Suppressor macrophage (primary cell): ENCODE measurements at places on chromosomes 7 and 10.

- DNase-seq = no peak
Observed at GRCh38 chr7:144454256-144455039, 51.0 kb upstream of the NOBOX start.

DNA sequence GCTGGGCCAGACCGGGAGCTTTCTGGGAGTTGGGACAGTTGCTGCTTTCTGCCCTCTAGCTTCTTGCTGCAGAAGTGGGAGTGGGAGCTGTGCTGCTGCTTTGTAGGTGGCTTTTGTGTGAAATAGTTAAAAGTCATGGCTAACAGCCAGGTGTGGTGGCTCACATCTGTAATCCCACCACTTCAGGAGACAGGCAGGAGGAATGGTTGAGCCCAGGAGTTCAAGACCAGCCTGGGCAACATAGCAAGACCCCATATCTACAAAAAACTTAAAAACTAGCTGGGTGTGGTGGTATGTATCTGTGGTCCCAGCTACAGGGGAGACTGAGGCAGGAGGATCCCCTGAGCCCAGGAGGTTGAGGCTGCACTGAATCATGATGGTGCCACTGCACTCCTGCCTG is 13.7 kb downstream of the TACR2 start:
- no peak for DNase-seq

DNA sequence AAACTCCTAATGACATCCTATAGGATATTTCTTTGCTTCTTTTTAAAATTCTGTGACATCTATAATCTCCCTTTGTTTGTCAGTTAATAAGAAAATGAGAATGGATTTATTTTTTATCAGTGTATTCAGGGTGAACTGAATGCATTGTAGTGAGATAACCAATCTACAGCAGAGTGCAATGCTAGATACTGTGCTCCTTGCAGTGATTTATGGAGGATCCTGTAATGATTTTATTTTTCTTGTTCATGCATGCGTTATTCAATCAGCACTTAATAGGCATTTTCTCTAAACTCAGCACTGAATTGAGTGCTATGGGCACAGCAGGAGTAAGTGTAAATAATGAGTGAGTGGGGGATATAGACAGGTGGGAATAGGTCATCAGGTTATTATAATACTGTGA is 253.9 kb downstream of the CDK14 start:
- no peak for DNase-seq

GRCh38 chr7:51316262-51316665 is 345 bp downstream of the COBL start:
- DNase-seq = no peak

- no peak for DNase-seq
Observed at GRCh38 chr7:156196649-156197048, 384.4 kb upstream of the SHH start.

GRCh38 chr10:125035588-125036295 is 93.8 kb downstream of the ZRANB1 start:
- DNase-seq = no peak

- no peak for DNase-seq
Observed at GRCh38 chr10:50566150-50566549, 57.6 kb downstream of the SGMS1 start.

GRCh38 chr7:605661-606450 is 86.2 kb upstream of the PDGFA start:
- no peak for DNase-seq

GRCh38 chr10:101485207-101485606 is 102.8 kb downstream of the POLL start:
- no peak for DNase-seq

DNA sequence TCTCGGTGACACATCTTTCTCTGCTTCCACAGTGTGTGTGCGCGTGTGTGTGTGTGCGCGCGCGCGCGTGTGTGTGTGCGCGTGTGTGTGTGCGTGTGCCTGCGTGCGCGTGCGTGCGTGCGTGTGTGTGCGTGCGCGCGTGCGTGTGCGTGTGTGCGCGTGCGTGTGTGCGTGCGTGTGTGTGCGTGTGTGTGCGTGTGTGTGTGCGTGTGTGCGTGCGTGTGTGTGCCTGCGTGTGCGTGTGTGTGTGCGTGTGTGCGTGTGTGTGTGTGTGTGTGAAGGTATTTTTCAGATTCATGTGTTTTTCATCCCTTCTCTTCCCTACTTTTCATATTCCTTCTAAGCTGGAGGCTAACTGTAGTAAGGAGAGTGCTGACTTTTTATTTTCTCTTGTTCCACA is 148.4 kb downstream of the CREB5 start:
- DNase-seq = no peak

- DNase-seq = no peak
Observed at GRCh38 chr7:55409482-55410225, 44.5 kb downstream of the LANCL2 start.

GRCh38 chr7:142910031-142910433 is 23.5 kb downstream of the TRPV5 start:
- DNase-seq = peak; percentile 31

DNA sequence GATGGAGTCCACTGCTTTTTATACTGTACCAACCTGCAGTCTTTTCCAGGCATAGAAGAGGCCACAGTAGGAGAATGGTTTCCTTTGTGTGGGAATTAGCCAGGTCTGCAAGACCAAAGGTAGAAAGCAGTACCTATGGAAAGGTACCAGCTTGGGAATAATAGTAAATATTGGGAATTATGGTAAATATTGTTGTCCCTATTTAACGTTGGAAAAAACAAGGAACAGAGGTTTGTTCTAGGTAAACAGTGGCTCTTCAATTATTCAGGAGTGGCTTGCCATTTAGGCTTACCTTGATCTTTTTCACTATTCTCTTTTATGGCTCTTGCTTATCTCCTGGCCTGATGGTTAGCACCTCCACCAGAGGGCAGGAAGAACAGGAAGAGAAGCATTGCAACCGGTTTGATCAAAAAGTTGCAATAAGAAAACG is 43.9 kb upstream of the GSAP start:
- no peak for DNase-seq

GRCh38 chr7:30411173-30411572 is 67.4 kb downstream of the NOD1 start:
- DNase-seq = peak; percentile 21

GRCh38 chr10:24427678-24428409 is 218.9 kb downstream of the KIAA1217 start:
- DNase-seq = no peak

GRCh38 chr10:114499116-114499515 is 94.8 kb upstream of the AFAP1L2 start:
- peak; percentile 47 for DNase-seq

DNA sequence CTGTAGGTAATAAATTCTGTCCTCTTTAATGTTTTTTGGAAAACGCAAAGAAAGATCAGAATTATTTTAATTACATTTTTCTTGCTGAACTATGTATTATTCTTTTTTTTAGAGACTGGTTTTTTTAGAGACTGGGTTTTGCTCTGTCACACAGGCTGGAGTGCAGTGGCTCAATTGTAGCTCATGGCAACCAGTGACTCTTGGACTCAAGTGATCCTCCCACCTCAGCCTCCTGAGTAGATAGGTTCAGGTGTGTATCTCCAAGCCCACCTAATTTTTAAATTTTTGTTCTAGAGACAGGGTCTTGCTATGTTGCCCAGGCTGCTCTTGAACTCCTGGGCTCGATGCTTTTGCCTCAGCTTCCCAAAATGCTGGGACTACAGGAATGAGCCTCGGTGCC is 5.3 kb upstream of the DENND10 start:
- DNase-seq = no peak

GRCh38 chr10:78401624-78402367 is 368.1 kb downstream of the RPS24 start:
- no peak for DNase-seq

- no peak for DNase-seq
Observed at GRCh38 chr7:11592699-11593098, 239.3 kb downstream of the THSD7A start.

DNA sequence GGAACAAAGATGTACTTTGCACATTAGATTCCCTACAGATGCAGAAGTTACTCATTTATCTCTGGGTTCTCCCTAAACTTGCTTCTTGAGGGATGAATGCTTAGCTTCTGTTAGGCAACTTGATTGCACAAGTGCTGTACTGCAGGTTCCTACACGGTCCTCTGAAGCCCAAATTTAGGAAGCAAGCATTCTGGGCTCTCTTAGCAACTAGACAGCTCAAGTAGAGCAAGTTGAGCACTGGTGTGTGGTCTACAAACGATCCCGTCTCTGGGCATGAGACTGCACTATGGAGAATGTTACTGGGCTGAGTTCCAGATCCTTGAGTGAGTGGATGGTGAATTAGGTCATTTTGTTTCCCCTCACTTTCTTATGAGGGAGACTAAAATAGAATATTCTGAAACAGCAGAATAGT is 14.3 kb downstream of the SEMA3D start:
- no peak for DNase-seq

- DNase-seq = no peak
Observed at GRCh38 chr10:23344241-23344841, at the start of gene C10orf67. C10orf67 (minus strand) TSS chr10:23344797; CDS start chr10:23344774, 23 bp downstream.

GRCh38 chr10:121644501-121644900 is 46.3 kb upstream of the FGFR2 start:
- no peak for DNase-seq

GRCh38 chr7:151069841-151070573 is 10.6 kb downstream of the FASTK start:
- no peak for DNase-seq

- DNase-seq = no peak
Observed at GRCh38 chr10:12250181-12250580, 54.2 kb downstream of the CDC123 start.

- DNase-seq = peak; percentile 13
Observed at GRCh38 chr10:23343591-23344240, 881 bp downstream of the C10orf67 start.

GRCh38 chr10:71161425-71161824 is 50.9 kb upstream of the UNC5B start:
- no peak for DNase-seq

- no peak for DNase-seq
Observed at GRCh38 chr10:58480321-58480720, 32.4 kb upstream of the BICC1 start.

GRCh38 chr10:97116462-97117162 is 69.1 kb downstream of the SLIT1 start:
- no peak for DNase-seq

DNA sequence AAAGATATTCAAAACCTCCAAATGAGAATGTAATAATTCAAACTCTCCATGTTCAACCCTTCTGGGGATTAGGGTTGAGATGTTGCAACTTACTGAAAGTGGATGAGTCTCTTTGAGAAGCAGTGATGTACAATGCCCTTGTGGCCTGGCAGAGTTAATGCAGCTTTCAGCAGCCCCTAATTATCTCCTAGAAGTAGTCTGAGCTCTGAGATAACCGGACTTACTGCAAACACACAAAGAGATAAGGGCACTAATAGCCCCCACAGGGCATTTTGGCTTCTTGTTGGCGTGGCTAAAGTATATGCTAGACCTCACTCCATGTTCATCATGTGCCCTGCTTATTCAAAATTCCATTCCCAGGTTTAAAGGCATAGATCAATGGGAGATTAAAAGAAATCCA is 404.7 kb downstream of the NEBL start:
- DNase-seq = no peak

DNA sequence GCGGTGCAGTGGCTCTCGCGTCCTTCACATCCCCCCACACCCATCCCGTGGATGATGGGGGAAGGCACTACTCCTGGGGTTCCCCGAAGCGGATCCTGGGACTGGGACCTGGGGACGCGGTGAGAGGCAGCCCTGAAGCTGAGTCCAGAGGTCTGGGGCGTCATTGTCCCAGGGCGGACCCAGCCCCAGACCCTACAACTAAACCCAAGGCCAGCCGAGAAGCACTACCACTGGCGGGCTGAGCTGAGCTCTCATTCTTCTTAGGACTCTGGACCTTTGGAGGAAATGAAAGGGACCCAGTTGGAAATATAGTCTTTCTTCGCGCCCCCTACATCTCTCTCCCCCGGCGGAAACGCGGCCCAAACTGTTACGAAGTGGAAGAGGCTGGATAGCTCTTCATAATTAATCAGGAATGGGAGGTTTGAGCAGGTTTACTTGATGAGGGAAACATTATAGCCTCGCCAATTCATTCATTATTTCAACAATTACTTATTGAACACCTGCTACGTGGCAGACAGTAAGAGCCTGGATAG is 389 bp upstream of the FBXL15 start:
- DNase-seq = no peak

- peak; percentile 81 for DNase-seq
Observed at GRCh38 chr7:2638224-2638991, 6.6 kb downstream of the TTYH3 start.

GRCh38 chr7:155618708-155619633 is 25.5 kb upstream of the RBM33 start:
- no peak for DNase-seq

DNA sequence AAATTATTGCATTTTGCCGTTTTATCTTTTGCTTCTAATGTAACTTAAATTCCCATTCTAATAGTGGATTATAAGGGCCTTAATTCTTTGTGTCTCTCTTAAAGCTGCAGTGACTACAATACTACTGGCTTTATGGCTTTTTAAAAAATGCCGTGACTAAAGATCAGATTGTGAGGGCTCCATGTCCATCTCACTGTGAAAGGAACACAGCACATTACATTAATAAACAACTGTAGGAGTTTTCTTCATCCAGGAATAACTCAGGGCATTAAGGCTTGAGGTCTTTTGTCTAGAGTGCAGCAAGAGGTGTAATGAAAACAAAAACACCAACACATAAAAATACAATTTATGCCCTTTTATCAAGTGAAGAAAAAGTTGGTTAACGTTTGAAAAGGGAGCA is 205.3 kb downstream of the SKAP2 start:
- no peak for DNase-seq
